Tibial nerve (tissue), 4 donors: ENCODE measurements at places on chromosomes 6 and 20. TPM values are rescaled to one million over a fixed set of nuclear protein-coding genes. Genes with fewer than 3 reads are reported as not detected.

Gene PRPH2
- 0.22 TPM for total RNA-seq

DNA sequence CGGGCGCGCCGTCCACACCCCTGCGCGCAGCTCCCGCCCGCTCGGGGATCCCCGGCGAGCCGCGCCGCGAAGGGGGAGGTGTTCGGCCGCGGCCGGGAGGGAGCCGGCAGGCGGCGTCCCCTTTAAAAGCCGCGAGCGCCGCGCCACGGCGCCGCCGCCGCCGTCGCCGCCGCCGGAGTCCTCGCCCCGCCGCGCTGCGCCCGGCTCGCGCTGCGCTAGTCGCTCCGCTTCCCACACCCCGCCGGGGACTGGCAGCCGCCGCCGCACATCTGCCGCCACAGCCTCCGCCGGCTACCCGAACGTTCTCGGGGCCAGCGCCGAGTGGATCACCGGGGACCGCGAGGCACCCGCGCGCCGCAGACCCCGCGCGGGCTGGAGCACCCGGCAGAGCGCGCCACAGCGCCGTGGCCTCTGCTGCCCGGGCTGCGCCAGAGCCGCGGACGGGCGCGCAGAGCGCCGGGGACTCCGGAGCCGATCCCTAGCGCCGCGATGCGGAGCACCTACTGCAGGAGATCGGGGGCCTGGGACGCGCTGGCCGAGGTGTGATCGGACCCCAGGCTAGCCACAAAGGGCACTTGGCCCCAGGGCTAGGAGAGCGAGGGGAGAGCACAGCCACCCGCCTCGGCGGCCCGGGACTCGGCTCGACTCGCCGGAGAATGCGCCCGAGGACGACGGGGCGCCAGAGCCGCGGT, at the start of gene BMP2:
TSS of gene BMP2 (plus strand) at position 151 of the 692 bp plus-strand sequence. CDS start 2,441 bp downstream, outside the sequence.
- no peak within 1 kb of the TSS for H3K27ac ChIP-seq
- H3K36me3 ChIP-seq, result no peaks in the 10 kb centered on the region

DNA sequence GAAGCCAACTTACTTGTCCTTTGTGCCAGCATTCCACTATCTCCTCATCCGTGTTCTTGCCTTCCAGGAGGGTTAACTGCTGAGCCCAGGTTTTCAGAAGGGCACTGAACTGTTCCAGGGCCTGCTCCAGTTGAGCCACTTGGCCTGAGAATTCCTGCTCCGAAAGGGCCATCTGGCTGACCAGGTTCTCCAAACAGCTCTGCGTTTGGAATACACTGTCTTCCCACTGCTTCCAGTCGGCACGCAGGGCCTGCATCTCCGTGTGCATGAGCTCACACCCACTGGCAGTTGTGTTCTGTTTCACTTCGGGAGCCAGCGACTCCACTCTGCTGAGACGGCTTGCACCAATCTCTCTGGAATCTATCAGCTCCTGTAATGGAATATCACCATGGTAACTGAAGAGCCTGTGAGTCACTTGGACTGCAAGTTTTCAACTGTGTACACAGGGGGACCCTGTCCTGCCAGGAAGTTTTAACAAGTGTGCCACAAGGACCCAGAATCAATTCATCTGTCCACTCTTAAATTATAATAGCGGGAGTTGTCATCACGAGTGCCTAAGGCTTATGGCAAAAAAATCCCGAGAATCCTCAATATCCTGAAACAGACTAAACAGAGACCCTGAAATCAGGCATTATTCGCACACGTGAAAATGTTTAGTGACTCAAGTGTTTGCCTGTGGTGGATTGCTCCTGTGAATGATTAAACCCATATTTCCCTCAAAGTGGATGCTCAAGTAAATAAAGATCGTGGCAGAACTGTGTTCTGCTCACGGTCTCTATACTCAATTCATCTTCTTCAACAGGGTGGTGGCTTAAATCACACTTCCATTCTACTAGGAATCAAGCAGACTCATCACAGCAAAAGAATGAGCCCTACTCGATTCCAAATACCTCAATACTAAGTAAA, 255.9 kb downstream of the SYNE1 start:
- peak; percentile 37 for DNase-seq
- H3K27ac ChIP-seq, result peak overlapping the region; percentile 93
- H3K27me3 ChIP-seq, result no peaks in the 10 kb centered on the region
- H3K4me1 ChIP-seq, result peaks cover 4% of the 10 kb centered on the region

DNA sequence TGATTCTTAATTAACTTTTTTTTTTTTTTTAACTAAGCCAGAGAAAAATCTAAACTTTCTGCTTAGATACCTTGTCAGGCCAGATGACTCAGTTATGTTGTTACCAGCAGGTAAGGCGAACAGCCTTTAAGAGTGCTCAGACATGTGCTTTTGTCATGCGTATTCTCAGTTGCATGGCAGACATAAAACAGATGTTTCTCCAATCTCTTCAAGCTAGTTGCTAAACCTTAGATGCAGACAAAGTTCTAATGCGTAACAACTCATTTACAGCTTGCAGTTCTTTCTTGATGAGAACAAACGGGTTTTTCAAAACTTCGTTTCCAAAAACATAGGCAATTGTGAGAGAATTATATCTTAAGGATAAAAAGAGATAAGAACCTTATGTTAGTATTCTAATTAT, 49.6 kb upstream of the GFRAL start:
- H3K36me3 ChIP-seq, result no peaks in the 10 kb centered on the region
- H3K4me3 ChIP-seq, result no peak overlapping the region
- no peaks in the 10 kb centered on the region for H3K4me1 ChIP-seq
- DNase-seq, result no peak
- H3K27me3 ChIP-seq, result no peaks in the 10 kb centered on the region
- H3K27ac ChIP-seq, result no peak overlapping the region

GRCh38 chr6:75531174-75531573, 37.6 kb upstream of the FILIP1 start:
- H3K27ac ChIP-seq, result no peak overlapping the region
- H3K27me3 ChIP-seq, result no peaks in the 10 kb centered on the region
- H3K4me1 ChIP-seq, result no peaks in the 10 kb centered on the region
- H3K4me3 ChIP-seq, result no peak overlapping the region
- no peak for DNase-seq

- H3K27ac ChIP-seq, result no peak overlapping the region
- no peaks in the 10 kb centered on the region for H3K27me3 ChIP-seq
- no peaks in the 10 kb centered on the region for H3K4me1 ChIP-seq
These were observed 30.3 kb downstream of the BANF2 start for GRCh38 chr20:17730071-17730470.

DNA sequence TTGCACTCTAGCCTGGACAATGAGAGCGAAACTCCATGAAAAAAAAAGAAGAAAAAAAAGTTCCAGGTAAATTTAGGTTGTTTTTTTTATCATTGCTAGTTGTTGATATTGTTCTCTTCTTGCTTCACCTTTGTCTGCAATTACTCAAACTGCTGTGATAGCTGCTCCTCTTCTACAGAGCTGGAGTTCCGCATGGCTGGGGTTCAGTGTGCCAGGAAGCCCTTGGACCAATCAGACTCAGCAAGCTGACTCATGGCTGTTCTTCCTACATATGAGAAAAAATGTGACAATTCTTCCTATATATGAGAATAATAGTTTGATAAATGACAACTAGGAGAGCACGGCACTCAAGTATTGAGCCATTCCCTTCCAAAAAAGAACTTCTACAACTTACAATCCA, 28.4 kb downstream of the DPPA5 start:
- H3K27ac ChIP-seq, result no peak overlapping the region
- H3K4me1 ChIP-seq, result no peaks in the 10 kb centered on the region
